ENCODE measurements at places on chromosomes 1 and 21. TPM values are rescaled to one million over a fixed set of nuclear protein-coding genes. Genes with fewer than 3 reads are reported as not detected.

Gene ZRANB2
- 110 TPM for total RNA-seq

- no peak for DNase-seq
Observed at GRCh38 chr21:15741510-15741909, 11.7 kb downstream of the USP25 start.

GRCh38 chr1:165539306-165539705 lies 4.5 kb upstream of the LRRC52 start:
- DNase-seq = no peak

DNA sequence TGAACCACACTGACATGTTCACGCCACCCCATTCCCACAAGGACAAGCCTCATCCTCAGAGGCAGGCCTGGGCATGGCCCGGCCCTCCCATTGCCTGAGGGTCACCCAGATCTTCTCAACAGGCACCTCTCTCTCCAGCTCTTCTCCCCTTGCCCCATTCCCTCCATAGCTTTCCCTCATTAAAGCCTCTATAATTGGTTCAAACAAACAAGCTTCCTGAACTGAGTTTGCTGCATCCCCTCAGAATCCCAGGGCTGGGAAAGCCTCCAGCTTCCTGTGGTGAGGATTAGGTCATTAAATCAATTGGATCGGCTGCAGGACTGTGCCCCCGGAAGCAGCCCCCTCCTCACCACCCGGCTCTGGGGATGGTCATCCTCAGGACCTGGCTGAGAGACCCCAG lies 18.9 kb downstream of the CTNNBIP1 start:
- no peak for DNase-seq

GRCh38 chr1:210104103-210104502 lies 128.5 kb upstream of the SERTAD4 start:
- no peak for DNase-seq

DNA sequence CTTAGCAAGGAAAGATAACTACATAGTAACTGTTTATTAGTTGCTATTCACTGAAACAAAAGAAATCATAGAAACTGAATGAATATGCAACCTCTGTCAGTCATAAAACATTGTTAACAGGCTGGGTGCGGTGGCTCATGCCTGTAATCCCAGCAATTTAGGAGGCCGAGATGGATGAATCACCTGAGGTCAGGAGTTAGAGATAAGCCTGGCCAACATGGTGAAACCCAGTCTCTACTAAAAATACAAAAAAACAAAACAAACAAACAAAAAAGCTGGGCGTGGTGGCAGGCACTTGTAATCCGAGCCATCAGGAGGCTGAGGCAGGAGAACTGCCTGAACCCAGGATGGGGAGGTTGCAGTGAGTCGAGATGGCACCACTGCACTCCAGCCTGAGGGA lies 44.1 kb downstream of the CRB1 start:
- DNase-seq = no peak

DNA sequence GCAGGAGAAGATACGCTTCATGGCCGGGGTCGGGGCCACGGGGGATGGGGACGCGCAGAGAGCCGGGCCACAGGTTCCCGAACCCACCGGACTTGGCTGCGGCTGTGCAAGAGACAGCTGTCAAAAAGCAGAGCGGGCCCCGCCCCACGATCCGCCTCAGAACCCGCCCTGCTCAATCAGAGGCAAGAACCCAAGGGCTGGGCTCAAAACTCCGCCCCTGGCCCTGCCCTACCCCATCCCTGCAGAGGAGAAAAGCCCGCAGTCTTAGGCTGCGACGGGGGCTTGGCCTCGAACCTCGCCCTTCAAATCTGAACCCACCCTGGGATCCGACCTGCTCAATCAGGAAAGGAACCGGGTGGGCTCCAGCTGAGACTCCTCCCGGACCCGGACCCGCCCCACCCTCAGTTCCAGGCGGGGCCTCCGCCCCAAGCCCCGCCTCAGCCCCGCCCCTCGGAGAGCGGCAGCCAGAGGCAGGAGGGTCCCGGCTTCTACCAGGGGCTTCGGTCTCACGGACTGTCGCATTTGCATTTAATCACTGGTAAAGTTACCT lies at the start of gene ANKRD35:
ANKRD35 (minus strand) TSS at position 129 of the 550 bp plus-strand sequence; CDS start at position 21, 108 bp downstream.
- DNase-seq = peak; percentile 88

GRCh38 chr1:18948048-18948912 lies 8.2 kb downstream of the IFFO2 start:
- DNase-seq = peak; percentile 48

DNA sequence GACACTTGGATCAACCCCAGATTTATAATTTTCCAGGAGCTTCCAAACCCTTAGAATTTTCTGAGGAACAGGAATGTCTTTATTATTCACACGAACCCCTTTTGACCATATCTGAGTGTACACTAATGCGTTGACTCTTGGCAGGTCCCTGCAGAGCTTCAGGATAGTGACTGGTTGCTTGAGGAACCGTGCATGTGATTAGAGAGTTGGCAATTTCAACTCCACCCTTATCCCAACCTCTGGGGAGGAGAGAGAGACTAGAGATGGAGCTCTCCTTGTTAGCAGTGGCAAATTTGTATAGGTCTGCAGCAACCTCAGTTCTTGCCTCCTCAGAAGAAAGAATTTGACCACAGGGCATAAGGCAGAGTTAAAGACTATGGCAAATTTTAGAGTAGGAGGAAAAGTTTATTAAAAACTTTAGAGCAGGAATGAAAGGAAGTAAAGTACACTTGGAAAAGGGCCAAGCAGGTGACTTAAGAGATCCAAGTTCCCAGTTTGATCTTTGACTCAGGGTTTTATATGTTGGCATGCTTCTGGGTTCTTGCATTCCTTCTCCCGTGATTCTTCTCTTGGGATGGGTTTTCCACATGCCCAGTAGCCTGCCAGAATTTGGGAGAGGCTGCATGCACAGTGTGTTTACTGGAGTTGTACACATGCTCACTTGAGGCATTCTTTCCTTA lies 93.8 kb upstream of the ETV3 start:
- DNase-seq = no peak

DNA sequence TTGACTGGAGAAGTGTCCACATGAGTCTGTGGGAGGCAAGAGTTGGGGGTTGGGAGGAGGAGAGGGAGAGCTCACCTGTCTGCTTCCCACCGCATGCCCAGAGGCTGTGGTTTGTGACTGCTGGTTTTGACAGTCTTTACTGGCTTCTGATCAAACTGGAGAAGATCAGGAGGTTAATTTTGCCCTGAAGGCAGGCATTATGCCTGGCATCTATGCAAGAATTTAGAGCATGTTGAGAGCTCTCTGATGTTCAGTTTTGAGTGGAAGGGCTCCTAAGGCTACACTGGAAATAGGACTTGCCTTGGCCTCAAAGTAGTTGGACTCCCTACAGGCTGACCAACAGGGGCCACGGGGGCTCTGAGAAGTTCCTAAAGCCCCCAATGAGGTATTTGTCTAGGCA lies 101.6 kb downstream of the TLR5 start:
- no peak for DNase-seq
